Activated CD8-positive, alpha-beta memory T cell treated with anti-CD3 and anti-CD28 coated beads, Interleukin-2, amount 50 U/mL, for 48 hours (primary cell): ENCODE measurements at places on chromosomes 1 and 21.

- DNase-seq, result peak; percentile 69
Measured at GRCh38 chr1:15918962-15919715, 56.8 kb downstream of the ZBTB17 start.

DNA sequence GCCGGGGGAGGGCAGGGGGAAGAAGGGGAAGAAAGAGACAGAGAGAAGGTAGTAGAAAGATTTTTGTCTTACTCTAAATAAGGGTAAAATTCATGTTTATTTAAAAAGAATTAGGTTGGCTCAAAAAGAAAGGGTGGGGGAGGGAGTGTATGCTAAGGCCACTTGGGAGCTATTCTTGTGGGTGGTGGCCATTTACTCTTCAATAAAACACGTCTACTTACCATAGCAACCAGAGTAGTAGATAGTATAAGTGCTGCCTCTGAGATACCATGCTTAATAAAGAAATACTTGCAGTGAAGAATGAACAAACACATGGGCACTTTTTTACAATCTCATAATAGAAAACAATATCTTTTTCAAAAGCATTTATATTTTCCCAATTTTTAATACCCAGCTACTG is 538.1 kb upstream of the PTBP2 start:
- DNase-seq, result no peak

- no peak for DNase-seq
Measured at GRCh38 chr1:206524739-206525364, 17.5 kb downstream of the RASSF5 start.

DNA sequence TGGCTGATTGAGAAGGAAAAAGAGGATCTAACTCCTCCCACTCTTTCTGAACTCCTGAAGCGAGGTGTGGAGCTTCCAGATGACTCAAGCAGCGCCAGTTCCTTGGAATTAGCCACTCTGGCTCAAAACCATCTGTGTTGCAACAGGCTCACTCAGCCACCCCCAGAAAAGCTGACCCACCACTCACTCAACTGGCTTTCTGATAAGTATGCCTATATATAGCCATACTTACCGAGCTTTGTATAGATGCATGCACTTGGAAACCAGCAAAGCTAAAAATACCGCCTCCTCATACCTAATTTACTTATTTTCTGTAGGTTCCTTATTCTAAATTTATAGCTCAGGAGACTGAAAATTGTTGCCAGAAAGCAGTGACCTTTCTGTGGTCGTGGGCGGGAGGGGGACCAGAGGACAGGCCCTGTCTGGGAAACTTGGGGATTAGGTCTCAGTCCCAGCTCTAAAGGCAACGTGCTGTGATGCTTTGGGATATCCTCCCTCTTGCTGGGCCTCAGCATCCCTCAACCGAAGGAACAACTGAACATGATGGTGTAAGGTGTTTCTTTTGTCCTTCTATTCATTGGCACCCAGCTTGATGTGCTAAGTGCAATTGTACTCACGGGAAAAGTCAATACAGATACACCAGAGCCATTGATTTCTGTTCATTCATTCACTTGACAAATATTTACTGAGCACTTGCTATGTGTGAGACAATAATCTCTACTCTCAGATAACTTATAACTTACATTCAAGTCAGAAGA is 65.7 kb downstream of the NENF start:
- no peak for DNase-seq

DNA sequence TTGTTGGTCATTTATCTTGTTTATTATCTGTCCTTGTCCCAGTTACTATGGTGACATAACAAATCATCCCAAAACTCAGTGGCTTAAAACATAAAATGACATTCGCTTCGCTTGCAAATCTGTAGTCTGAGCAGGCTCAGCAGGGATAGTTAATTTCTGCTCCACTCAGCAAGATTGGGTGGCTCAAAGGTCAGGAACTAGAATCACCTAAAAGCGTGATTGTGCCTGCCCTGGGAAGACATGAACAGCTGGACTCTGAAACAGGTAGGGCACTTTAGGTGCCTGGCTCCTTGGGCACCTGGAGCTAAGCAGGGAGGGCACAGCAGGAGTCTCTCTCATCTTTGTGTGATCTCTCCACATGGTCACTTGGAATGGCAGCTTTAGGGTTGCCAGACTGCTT is 14.7 kb upstream of the TRAF3IP3 start:
- DNase-seq, result no peak

DNA sequence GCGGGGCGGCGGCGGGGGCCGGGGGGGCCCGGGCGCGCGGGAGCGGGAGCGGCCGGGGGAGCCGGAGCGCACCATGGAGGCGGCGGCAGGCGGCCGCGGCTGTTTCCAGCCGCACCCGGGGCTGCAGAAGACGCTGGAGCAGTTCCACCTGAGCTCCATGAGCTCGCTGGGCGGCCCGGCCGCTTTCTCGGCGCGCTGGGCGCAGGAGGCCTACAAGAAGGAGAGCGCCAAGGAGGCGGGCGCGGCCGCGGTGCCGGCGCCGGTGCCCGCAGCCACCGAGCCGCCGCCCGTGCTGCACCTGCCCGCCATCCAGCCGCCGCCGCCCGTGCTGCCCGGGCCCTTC is 546 bp downstream of the SKI start:
- DNase-seq, result no peak

GRCh38 chr1:205041998-205042910 is 758 bp upstream of the CNTN2 start:
- DNase-seq, result no peak

GRCh38 chr1:228542981-228543380 is 55.8 kb downstream of the RNF187 start:
- no peak for DNase-seq

DNA sequence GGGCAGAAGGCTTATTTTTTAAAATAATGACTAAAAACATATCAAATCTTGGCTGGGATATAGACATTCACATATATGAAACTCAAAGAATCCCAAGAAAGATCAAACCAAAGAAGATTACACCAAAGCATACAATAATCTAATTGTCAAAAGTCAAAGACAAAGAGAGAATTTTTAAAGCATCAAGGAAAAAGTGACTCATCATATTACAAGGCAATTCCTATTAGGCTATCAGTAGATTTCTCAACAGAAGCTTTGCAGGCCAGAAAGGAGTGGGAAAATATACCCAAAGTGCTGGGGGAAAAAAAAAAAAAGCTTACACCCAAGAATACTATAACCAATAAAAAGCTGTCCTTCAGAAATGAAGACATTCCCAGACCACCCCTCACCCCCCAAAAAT is 375.6 kb downstream of the BRINP2 start:
- no peak for DNase-seq

DNA sequence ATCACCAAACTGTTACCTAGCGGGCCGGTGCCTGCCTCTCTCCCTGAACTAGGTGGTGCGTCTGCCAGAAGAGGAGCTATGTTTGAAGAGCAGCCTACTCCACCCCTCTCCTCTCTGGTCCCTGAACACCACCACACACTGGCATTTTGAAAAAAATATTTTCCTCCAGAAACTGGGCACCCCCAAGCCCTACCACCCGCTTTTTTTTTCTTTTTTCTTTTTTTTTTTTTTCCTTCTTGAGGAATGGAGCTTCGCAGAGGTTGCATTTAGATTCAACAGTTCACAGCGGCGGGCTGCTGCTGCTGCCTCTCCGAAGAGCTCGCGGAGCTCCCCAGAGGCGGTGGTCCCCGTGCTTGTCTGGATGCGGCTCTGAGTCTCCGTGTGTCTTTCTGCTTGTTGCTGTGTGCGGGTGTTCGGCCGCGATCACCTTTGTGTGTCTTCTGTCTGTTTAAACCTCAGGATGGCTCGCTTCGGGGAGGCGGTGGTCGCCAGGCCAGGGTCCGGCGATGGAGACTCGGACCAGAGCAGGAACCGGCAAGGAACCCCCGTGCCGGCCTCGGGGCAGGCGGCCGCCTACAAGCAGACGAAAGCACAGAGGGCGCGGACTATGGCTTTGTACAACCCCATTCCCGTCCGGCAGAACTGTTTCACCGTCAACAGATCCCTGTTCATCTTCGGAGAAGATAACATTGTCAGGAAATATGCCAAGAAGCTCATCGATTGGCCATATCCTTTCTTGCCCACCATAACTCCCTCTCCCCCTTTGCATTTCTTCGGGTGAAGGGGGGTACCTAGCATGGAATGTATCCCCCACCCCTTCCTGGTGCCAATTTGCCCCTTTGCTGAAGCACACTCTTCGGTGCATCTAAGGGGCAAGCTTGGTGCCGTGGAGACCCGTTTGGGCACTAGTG is at the start of gene CACNA1E:
CACNA1E (plus strand) TSS at position 233 of the 911 bp plus-strand sequence; CDS start at position 461, 228 bp downstream.
- no peak for DNase-seq

- no peak for DNase-seq
Measured at GRCh38 chr21:22806278-22806677, 1808.1 kb downstream of the NCAM2 start.

GRCh38 chr1:41493117-41493536 is 8.6 kb upstream of the EDN2 start:
- no peak for DNase-seq

- no peak for DNase-seq
Measured at GRCh38 chr1:216888731-216889130, 165.5 kb upstream of the ESRRG start.

- DNase-seq, result no peak
Measured at GRCh38 chr1:246587606-246588005, 21.4 kb downstream of the CNST start.

DNA sequence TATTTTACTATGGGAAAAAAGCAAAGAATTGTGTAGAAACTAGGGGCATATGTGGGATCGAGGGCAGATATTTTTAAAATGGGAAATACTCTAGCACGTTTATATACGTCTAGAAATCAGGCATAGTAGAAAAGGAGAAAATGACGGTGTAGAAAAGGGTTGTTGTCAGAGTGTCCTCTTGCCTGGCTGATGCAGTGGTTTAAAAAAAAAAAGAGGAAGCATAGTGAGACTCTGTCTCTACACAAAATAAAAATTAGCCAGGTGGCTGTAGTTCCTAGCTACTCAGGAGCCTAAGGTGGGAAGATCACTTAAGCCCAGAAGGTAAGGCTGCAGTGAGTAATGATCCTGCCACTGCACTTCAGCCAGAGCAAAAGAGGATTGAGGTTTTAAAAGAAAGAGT is 64.7 kb upstream of the LRRC7 start:
- DNase-seq, result no peak

DNA sequence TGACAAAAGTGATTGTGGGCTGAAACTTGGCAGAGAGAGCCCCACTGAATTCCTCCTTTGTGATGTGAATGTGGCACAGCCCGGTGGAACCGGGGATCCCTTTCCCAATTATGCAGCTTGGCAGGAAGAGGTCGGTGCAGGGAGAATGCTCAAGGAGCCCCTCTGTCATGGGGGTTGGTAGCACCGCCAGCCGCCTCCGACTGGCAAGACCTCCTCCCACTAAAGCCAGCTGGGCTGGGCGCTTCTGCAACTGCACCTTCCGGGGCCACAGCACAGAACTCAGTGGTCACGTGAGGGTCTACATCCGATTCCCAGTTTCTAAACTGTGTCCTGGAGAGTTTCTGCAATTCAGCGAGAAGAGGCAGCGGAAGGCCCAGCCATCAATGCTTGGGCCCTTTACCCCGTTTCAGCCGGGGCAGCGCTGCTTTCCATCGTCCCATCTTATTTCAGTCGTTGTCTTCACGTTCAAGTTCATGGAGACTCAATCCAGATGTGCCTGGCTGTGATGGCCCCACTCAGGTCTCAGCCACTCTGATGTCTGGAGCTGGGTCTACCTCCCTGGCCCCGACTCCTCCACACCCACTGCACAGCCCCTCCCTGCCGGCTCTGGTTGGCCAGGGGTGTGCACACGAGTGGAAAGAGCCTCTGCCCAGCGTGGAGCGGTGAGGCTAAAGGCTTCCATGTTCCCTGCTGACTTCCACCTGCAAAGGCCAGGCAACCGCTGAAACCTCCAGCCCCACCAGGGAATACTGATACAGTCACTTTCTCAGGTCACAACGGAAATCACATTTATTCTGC is 39.8 kb upstream of the FHAD1 start:
- DNase-seq, result no peak

DNA sequence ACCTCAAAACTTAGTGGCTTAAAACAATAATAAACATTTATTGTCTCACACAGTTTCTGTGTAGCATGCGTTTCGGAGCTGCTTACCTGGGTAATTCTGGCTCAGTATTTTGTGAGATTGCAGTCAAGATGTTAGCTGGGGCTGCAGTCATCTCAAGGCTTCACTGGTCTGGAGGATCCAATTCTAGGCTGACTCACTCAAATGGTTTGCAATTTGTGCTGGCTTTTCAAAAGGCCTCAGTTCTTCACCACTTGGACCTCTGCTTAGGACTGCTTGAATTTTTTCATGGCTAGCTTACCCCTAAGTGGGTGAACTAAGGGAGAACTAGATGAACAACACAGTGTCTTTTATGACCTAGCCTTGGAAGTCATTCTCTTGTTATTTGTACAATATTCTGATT is 21.0 kb downstream of the XPR1 start:
- no peak for DNase-seq

GRCh38 chr1:234755449-234755863 is 145.5 kb upstream of the IRF2BP2 start:
- no peak for DNase-seq

- DNase-seq, result no peak
Measured at GRCh38 chr1:19988267-19989006, 9.0 kb upstream of the PLA2G2A start.

- DNase-seq, result no peak
Measured at GRCh38 chr1:82485591-82486369, 685.0 kb downstream of the ADGRL2 start.

GRCh38 chr1:15760520-15761211 is 2.1 kb downstream of the FBLIM1 start:
- DNase-seq, result no peak

GRCh38 chr1:151841141-151841540 is 1.5 kb upstream of the C2CD4D start:
- DNase-seq, result no peak

GRCh38 chr1:233936422-233936821 is 31.9 kb downstream of the SLC35F3 start:
- no peak for DNase-seq

GRCh38 chr21:15015622-15016471 is 49.0 kb downstream of the NRIP1 start:
- DNase-seq, result no peak

GRCh38 chr1:107550358-107550757 is 409.5 kb downstream of the NTNG1 start:
- DNase-seq, result no peak
